ENCODE measurements at places on chromosomes 5 and 9.

GRCh38 chr5:123700624-123701287 lies 188.8 kb downstream of the CSNK1G3 start:
- DNase-seq: no peak

DNA sequence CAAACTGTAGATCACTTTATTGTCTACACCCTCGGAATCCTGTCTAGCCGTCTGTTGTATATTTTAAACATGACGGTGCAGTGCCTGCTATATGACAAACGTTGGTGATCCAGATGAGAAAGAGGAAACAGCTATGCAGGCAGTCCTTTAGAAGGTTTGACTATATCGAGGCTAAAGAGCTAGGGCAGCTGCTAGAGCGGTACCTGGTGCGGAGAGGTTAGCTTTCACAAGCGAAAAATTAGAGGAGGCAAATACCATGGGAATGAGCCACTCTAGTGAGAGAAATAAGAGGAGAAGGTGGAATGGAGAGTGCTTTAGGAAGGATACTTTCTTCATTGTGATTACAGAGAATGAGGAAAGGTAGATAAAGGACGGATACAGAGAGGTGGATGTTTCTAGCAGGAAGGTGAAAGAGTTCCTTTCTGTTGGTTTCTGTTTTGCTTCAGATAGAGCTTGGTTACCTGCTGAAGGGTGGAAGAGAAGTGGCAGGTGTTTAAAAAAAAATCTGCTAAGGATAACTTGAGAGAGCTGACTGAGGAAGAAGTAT lies 959 bp upstream of the FBXL17 start:
- peak; percentile 9 for DNase-seq

GRCh38 chr9:93052791-93053540 lies 5.5 kb upstream of the SUSD3 start:
- DNase-seq: no peak

DNA sequence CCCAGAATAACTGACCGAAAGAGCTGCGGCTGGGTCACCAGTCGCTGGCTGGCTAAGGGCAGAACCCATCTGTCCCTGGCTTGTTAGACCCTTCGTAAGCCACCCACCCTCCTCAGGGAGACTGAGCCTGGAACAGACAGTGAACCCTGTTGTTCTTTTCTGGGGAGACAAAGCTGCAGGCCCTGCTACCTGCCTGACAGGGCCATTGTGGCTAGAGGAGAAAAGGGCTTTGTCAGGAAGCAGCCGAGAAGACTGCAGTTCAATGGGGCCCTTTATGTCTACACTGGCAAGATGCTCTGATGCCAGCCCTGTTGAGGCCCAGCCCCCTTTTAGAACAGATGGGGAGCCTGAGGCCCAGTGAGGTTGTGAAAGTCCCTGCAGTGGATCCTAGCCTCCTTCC lies 3.7 kb upstream of the NIPAL4 start:
- no peak for DNase-seq

- DNase-seq: no peak
These were observed 70.0 kb downstream of the RXRA start for GRCh38 chr9:134396258-134396742.

DNA sequence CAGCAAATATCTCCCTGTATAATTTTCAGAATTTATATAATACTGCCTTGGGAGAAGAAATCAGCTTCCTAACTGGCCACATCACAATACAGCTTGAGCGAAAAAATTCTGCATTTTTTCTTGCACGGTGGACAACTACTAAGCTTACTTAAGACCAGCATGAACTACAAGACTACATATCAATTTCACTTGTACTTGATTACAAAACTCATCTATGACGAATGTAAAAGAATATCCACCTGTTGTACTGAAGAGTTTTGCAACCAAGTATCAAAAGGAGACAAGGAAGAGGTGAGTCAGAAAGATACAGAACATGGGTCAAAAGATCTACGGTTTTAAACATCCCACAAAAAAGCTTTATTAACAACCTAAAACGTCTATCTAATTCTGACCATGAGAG lies 279.4 kb downstream of the BNC2 start:
- DNase-seq: no peak

Measured in HEK293T (cell line).